ENCODE measurements at places on chromosomes 5 and 9. TPM values are rescaled to one million over a fixed set of nuclear protein-coding genes. Genes with fewer than 3 reads are reported as not detected.

DNA sequence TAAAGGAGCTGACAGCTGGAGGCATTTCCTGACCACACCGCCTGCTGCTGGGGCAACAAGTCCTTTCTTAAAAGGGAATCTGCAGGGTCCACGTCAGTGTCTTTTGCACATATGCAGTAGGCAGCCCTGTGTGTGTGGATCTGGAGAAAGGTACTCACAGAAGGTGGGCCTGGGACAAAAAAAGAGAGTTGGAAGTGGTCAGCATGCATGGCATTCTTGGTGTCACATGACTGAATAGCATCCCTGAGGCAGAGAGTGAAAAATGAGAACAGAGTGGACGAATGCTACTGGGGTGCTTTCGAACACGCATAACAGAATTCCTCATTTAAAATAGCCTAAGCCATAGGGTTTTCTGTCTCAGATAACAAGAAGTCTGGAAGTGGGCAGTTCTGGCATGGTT is 47.0 kb downstream of the DNAJC21 start:
- no peak for DNase-seq

DNA sequence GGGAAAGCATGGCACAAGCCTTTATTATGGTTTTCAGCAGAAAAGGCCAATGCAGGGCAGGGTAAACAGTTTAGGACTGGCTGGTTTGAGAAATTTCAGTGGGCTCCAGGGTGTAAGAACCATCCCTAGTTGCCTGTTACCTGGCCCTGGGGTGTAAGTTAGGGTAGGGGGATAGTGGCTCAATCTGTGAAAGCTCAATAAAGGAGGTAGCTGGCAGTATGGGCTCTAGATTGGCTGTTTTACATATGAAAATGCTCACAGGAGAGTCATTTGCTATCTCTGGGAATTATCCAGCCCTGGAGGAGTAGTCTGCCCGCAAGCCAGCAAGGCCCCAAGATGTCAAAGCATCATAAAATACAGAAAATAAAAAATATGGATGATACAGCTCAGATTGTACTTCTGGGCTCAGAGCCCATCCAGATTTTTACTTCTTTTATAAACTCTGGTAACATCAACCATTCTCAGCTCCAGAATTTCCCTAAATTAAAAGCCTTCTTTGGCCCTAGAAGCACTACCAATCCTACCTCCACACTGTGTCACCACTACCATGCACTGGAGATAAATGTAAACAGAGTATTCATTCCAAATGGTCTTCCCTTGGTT is 31.1 kb downstream of the SSBP2 start:
- DNase-seq: no peak

DNA sequence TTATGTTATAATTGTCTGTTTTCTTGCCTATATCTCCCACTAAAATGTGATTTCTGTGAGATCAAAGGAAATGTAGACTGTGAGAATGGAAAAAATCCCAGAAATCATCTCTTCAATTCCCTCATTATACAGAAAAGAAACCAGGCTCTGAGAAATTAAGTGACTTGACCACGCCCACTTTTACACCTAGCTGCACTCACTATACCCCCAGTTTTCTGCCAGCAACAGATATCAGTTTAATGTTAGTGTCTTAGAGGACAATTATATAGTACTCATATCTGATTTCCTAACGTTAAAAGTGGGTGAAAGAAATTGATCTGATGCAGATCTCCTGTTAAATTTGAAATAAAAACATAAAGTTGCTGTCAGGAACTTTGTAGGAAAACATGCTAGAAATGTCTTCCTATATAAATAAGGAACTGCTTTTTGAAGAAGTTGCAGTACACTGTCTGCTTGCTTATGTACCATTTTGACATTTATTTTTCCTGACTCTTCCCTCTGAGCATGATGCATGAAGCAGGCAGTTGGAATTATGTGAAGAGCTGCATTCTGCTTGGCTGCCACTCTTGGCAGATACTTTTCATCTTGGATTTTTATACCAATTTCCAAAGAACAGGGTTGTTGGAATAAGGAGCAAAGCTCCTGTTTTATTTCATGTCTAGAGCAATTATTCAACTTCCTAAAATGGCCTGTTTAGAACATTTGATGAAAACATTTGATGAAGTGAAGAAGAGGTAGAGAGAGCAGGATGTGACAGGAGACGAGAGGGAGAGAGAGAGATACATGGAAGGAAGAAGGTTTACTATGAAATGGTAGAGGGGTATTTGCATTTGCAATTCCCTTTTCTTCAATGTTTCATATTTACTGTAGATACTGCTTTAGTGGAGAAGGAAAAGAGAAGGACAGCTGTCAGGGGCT is 57.3 kb upstream of the RICTOR start:
- no peak for DNase-seq

DNA sequence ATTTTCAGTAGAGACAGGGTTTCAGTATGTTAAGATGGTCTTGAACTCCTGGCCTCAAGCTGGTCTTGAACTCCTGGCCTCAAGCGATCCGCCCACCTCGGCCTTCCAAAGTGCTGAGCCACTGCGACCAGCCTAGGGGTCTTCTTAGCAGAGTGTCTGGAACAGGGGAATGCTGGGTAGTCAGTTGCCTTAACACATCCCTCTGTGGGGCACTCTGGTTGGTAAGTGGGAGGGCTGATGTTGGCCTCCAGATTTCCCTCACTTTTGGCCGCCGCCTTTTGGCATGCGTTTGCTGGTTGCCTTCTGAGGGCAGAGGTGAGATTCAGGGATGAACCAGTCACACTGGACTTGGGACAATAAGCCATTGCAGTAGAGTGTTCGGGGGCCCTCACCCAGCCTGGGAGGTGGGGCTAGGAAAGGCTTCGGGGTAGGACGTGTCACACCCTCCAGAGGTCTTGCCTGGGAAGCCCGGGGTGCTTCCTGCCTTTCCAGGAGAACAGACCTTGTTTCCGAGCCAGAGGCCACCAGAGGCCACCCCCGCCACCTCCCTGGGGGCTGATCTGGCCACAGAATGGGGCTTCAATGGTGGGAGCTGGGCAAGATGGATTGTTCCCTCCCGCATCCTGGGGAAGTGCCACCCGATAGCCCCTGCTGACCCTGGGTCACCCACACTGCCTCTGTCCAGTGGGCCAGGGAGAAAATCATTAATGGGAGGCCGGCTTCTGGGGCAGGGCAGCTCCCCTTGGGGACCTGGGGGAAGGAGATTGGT is 13.3 kb downstream of the FGF18 start:
- no peak for DNase-seq

GRCh38 chr5:170520372-170520771 is 16.6 kb downstream of the KCNIP1 start:
- no peak for DNase-seq

DNA sequence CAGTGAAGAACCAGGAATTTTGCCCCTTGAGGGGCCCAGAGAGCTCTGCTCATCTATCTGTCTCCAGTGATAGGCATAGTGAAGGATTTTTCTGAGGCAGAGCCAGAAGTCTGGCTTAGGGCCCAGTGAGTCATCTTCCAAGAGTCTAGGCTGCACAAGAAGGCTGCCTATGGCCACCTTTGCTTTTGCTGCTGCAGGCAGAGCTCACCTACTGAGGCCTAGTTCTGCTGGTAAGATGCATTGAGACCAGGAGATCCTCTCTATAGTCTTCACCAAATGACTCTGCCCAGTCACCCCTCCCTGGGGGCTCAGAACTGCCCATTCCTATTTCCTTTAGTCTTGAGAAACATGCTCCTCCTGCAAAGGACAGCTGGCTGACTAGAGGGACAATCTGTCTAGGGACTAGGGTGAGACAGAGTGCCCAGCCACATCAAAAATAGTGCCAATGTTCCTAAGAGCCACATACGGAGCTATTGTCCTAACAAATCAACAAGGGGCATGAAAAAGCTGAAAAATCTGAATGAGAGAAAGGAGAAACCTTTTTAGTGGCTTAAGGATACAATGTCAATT is 40.3 kb upstream of the CDKN2AIPNL start:
- DNase-seq: peak; percentile 78

DNA sequence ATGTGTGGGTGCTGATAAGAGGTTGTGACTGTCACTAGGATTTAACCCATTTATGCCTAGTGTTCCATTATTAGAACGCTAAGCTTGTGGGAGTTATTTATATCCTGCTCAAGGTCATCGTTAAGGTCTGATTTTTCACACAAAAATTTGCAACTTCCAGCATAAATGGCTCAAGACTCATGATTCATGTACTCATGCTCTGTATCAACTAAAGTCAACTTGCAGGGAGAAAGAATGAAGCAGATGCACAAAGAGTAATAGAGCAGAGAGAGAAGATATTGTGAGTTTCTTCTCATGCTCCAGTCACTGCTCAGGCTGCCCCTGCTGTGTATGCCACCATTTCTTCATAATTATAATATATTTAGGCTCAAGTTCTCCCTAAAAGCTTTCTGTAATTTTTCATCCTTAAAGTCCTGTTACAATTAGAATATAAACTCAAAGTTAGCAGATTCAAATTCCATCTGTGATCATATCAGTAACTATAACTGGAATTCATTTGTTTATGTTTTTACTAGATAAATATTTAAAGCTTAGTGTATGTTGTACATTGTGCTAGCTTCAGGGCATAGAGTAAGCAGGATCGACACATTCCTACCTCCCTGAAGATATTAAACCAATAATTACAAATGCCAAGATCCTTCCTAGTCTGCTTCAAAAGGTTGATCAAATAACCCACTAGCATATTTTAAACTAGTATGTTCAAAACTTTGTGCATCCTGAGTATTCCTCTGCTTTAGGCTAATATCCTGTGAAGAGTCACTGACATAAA is 136.7 kb downstream of the NUDT12 start:
- DNase-seq: peak; percentile 39

DNA sequence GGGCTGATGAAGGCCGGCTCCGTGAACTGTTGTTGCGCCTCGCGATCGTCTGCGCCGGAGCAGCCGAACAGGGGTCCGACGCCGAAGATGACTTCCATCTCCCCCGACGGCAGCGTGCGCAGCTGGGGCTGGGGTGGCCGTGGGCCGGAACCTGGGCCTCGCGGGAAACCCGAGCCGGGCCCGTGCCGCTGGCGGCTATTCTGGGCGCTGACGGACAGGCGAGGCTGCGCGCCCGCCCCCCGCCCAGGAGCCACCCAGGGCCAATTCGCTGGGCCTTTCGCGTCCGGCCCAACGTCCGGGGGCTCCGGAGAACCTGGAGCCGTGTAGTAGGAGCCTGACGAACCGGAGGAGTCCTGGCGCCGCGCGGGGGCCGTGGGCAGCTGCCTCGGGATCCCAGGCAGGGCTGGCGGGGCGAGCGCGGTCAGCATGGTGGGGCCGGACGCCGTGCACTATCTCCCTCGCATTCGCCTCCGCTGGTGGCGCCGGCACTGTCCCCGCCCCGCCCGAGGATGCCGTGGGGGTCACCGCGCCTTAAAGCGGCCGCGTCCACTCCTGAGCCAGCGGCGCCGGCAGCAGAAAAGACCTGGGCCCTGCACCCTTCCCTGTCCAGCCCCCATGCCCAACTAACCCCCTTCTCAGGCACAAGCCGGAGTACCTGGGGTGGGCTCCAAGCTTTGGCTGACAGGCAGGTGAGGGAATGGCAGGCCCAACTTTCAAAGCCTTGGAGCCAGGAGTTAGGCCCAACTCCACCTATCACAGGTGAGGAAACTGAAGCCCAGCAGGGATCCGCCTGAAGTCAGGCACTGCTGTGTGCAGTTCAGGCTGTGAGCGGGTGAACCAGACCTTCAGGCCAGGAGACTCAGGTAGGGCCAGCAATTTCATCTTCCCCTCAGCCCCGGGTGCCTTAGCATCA is at the start of gene PROB1:
TSS of gene PROB1 (minus strand) at position 451 of the 913 bp plus-strand sequence. CDS start at position 428, 23 bp downstream.
- DNase-seq: peak; percentile 85

- no peak for DNase-seq
These were observed 116.9 kb downstream of the DENND1A start for GRCh38 chr9:123812984-123813383.

- DNase-seq: no peak
These were observed 30.5 kb downstream of the XRCC4 start for GRCh38 chr5:83107692-83108420.

DNA sequence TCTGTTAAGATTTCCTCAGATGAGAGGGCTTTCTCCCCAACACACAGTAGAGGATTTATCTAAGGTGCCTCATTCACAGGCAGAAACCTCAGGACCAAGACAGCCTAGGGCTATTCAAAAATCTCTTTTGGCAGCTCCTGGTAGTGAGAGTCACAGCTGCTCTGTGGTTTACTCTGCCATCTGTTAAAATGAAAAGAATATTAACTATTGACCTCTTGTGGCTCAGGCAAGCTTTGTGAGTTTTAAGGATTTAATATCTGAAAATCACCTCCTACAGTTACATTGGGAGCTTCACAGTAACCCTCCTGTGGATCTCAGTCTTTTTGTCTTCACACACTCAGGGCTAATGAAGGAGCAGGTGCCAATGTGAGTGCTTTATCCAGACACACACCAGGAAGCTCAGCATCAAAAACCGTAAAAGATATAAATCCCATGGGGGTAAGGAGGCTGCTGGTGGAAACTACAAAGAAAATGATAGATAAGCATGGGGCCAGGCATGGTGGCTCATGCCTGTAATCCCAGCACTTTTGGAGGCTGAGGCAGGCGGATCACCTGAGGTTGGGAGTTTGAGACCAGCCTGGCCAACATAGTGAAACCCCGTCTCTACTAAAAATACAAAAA is 29.7 kb downstream of the PPP1R2B start:
- peak; percentile 50 for DNase-seq

DNA sequence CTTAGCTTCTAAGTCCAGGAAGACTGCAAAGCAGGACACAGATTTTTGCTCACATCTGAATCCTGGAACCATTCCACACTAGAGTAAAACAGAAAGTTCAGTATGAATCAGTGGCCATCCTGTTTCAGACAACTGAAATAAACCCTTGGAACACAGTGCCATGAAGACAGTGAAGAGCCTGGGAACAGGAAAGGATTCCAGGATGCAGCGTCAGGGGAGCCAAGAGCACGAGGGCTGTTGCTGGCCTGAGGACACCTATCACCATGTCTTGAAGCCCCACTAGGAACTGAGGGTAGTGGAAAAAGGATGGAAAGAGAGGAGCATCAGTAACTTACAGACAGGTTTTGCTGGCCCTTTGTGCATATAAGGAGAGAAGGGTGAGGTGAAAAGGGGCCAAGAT is 115.3 kb upstream of the FSTL4 start:
- no peak for DNase-seq

DNA sequence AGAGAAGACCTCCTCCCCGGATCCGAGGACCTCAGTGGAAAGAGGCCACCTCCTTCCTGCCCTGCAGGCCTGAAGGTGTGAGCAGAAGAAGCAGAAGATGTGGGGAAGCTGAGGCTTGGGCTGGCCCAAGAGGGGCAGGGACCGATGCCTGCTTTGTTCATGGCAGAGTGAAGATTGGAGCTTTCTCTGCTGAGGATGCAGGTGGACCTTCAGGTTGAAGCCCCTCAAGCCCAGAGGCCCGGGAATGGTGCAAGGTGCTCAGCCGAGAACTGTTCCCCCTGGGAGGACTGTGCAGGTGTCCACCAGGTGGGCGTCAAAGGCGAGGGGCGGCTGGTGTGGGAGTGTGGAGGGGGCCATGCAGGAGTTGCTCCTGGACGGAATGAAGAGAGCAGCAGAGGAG is 277.9 kb upstream of the IRX2 start:
- DNase-seq: no peak

GRCh38 chr5:90528601-90529193 is 687 bp downstream of the LYSMD3 start:
- DNase-seq: peak; percentile 21

- no peak for DNase-seq
These were observed 23.5 kb downstream of the DAB2IP start for GRCh38 chr9:121674952-121675351.

Gene HACD4
- 0.16 TPM for total RNA-seq

Gene TNC
- total RNA-seq: 2.0 TPM

Gene NEUROG1
- total RNA-seq: not detected

Gene CDH9
- not detected for total RNA-seq

Gene SURF6
- 26.7 TPM for total RNA-seq

Gene DND1
- total RNA-seq: 0.52 TPM

Gene AGXT2
- not detected for total RNA-seq

Gene LCNL1
- 5.0 TPM for total RNA-seq

Gene TOR1A
- 40.5 TPM for total RNA-seq

Gene TMEM245
- total RNA-seq: 60.3 TPM
